NCI-H524 treated with DMSO at 0.1 percent for 48 hours (cell line): ENCODE measurements at places on chromosomes 6 and 20.

DNA sequence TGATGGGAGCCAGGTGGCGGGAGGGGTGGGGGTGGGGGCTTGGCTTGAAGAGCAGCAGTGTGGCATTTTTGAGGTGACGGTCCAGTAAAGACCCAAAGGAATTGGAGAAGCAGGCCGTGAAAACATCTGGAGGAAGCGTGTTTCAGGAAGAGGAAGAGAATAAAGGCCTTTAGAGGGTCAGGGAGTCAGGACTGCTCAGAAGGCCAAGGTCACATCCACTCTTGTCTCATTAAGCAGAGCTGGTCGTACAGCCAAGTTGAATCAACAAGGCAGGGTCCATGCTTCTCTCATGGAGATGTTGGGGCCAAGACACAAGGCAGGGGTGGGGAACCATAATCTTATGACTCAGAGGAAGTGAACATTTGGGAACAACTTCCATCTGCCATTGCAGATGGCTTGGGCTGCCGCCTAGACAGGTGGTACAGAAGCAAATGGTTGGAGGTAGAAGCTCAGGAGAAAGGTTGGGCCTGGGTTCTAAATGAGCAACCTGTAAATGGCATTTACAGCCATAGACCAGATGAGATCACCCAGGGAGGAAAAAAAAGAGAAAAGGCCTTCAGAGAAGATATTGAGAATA, 179.6 kb downstream of the TTLL2 start:
- no peak for DNase-seq

GRCh38 chr20:5146099-5146668, 19.4 kb downstream of the CDS2 start:
- DNase-seq: no peak

DNA sequence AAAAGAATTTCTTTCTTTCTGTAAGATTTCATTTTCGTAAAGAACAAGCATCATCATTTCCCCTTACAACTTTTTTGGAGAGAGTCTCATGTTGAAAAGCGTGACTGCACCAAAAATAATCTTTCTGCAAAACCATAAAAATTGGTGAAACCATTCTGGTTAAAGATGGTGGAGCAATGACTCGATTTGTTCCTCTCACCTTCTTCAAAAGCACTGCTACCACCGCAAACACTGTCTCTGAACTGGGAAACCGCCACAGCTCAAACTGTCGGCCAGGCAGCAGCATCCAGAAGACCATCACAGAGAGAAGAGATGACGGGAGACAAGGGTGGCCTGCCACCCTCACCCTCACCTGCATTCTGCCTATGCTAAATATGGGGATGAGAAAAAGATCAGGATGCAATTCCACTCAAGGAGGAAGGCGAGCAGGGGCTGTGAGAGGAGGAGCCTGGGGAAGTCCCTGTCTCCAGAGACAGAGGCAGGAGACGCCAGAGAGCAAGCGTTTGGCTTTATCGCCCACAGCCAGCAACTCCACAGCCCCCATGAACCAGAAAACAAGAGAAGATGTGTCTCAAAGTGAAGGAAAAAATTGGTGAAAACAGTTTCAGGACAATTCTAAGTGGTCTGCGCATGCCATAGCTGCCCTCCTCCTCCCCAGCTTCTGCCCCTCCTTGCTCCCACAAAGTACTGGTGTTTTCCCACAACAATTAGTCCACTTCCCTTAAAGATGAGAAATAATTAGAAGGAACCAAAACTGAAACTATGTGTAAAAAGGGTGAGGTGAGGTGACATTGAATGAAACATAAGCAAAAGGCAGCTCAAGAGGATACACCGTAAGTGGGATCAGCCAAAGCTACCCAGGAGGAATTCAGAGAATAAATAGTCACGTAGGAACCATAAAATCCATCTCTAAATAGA, 255.5 kb downstream of the KIF16B start:
- no peak for DNase-seq

DNA sequence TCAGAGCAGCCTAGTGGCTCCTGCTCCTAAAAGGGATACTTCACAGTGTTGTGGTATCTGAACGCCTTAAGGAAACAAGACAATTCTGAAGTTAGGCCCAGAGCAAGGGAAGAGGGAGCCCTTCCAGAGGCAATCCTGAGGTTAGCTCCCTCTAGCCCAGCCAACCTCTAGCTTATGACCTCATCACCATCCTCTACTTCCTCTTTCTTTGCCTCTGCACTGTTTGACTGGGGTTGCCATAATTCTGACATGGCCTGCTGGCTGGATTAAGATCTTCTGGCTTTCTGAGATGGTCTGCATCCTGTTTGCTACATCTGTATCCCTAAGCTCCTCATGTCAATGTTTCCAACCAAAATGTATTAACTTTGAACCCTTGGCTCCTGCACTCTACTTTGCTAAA, 23.3 kb upstream of the BMP2 start:
- DNase-seq: no peak

DNA sequence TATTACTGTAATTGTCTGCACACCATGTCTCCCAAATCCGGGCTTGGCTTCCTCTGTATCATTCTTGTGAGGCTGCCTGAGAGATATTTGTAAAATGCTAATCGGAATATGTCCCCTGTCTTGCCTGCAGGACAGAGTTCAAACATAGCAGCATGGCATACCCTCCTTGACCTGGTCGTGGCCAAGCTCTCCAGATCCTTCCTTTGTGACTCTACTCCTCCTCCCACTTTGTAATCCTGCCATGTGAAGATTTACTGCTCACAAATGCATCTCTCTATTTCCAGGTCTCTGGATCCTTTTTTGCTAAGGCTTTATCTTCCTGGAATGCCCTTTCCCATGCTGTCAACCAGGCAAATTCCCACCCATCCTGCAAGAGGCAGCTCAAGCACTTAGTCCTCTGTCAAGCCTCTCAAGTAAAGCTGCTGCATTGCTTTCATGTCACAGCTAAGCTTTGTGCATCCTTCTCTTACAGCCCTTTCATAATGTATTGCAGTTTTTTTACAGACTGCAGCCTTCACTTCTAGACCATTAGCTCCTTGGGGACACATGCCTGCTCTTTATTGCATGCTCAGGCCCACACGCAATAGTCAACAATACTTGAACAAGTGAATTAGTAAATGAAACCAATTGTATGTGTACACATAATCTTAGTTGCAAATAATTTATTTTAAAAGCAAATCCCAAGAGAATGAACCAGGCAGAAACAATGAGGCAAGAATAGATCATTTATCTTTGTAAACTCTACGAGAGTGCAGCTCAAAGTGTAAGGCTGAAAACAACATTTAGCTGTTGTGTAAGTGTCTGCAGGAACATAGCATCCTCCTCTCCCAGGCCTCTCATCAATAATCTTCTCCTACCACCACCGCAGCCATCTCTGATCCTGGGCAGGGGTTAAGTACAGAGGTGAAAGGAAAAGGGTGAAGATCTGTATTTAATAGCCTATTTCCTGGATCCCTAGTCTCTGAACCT, 45.8 kb downstream of the HIVEP2 start:
- no peak for DNase-seq

- DNase-seq: no peak
Measured at GRCh38 chr20:4082406-4083097, 67.2 kb upstream of the RNF24 start.

- DNase-seq: no peak
Measured at GRCh38 chr20:14855171-14855570, 517.8 kb upstream of the FLRT3 start.

DNA sequence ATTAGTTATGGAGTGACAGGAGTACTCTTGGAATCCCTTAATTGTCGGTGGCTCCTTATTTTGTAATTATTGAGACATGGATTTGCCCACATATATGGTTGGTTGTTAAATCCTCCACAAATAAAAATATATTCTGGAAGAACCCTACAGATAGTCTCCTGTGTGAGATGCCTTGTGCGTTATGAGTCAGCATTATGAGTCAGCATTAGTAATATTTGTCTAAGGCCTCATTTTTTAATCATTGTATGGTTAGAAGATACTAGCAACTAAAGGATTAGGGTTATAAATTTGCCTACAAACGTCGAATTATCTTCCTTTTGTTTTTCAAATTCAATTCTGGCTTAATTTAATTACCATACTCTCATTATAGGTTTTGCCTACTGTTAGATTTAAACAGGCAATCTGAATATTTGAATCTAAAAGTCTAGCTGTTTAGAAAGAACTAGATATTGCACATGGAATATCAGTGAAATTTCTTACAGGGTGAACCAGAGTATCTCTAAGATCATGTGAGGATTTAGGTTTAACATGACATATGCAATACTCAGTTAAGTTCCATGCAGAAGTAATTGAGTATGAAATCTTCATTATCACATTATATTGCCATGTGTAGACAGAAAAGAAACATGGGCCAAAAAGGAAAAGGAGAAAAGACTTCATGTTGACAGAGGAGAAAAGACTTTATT, 5.9 kb downstream of the C6orf58 start:
- DNase-seq: no peak

- DNase-seq: no peak
Measured at GRCh38 chr20:36106606-36107005, 47.9 kb upstream of the EPB41L1 start.

GRCh38 chr20:19408971-19409370, 196.5 kb downstream of the SLC24A3 start:
- no peak for DNase-seq

DNA sequence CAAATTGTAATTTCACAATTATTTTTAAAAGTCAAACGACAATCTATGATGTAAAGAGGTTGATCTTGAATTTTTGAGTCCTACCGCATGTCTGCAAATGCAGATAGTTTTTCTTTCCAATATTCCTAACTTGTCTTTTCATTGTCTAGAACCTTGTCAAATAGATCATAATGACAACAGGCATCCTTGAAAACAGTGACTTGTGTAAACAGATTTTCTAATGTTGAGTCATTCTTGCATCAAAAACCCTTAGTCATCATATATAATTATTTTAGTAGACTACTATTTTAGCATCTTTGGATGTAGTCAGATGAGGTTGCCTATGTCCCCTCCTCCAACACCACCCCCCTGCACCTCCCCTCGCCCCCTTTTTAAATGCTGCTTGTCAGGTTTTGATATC, 43.8 kb downstream of the BMP6 start:
- DNase-seq: no peak

GRCh38 chr6:19835605-19836004, 1.6 kb upstream of the ID4 start:
- DNase-seq: no peak

- DNase-seq: no peak
Measured at GRCh38 chr6:41247882-41248705, 19.9 kb downstream of the TREML4 start.

DNA sequence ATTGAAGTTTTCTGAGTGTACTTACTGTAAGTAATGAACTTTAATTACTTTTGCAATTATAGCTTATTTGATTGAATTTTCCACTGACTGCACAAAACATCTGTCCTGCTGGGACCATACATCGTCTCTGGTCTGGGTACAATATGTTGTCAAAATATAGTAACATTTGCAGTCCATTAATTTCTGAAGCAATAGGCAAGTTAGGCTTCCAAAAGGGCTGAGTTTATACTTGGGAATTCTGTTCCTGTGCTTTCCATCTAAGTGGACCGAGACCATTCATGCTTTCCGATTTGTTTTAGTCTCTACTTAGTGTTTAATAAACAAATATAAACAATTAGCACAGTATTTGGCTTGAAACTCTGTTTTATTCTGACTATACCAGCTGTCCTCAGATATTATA, 139.3 kb downstream of the RFPL4B start:
- DNase-seq: no peak

- no peak for DNase-seq
Measured at GRCh38 chr20:20856306-20856705, 143.9 kb upstream of the RALGAPA2 start.

DNA sequence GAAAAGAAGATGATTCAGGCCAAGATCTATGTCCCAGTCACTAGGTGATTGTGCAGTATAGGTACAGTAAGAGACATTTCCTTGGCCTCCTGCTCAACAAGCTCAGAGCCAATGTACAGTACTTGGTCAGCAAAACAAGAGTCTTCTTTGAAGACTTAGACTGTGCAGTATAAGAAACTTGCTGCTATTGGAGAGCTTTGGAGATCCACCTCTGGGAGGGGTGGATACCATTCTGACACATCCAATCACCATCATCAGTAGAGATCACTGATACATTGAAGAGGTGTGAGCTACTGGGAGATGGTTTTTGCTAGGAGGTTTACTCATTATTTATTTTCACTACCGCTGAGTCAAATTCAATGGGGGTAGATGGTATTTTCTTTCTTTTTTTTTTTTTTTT, 77.5 kb downstream of the UST start:
- no peak for DNase-seq
